Naive B cell (primary cell): ENCODE measurements at places on chromosomes 3 and 15. TPM values are rescaled to one million over a fixed set of nuclear protein-coding genes. Genes with fewer than 3 reads are reported as not detected.

DUT gene
- polyA plus RNA-seq = 111 TPM

PAK6 gene
- not detected for polyA plus RNA-seq

SCAP gene
- polyA plus RNA-seq = 54.1 TPM

DNA sequence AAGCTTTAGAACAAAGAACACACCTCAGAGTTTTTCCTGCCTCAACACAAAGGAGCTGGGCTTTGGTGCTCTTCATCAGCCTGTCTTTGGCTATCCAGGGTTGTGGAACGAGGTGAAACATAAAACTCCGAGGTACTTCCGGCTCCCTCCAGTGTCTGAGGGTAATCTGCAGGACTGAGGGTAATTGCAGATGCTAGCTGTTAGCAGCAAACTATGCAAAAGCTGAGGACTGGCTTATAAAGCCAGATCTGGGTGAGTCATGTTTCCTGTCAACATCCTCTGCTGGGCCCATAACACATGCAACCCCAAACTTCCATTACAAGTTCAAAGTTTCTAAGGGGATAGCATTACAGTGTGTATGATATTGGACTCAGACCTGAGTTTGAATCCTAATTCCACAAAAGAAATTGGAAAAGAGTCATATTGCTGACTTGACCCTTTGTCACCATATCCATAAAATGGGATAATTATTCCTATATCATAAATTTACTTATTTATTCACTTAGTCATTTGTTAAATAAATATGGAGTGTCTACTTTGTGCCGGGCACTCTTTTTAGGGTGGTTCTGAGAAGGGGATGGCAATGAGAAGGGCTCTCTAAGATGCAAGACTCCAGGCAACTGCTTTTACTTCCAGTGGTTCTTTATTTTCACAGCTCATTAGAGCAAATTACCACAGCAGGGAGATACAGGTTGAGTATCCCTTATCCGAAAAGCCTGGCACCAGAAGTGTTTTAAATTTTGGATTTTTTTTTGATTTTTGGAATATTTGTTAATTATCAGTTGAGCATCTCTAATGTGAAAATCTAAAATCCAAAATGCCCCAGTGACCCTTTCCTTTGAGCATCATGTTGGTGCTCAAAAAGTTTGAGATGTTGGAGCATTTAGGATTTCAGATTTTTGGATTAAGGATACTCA lies 9.5 kb upstream of the TRIM69 start:
- H3K4me3 ChIP-seq = peak overlapping the region; percentile 91
- H3K27ac ChIP-seq = peak overlapping the region; percentile 99
- no peaks in the 10 kb centered on the region for H3K27me3 ChIP-seq
- peak; percentile 67 for DNase-seq
- peaks cover 84% of the 10 kb centered on the region for H3K4me1 ChIP-seq
